ENCODE measurements at places on chromosomes 12 and 14.

DNA sequence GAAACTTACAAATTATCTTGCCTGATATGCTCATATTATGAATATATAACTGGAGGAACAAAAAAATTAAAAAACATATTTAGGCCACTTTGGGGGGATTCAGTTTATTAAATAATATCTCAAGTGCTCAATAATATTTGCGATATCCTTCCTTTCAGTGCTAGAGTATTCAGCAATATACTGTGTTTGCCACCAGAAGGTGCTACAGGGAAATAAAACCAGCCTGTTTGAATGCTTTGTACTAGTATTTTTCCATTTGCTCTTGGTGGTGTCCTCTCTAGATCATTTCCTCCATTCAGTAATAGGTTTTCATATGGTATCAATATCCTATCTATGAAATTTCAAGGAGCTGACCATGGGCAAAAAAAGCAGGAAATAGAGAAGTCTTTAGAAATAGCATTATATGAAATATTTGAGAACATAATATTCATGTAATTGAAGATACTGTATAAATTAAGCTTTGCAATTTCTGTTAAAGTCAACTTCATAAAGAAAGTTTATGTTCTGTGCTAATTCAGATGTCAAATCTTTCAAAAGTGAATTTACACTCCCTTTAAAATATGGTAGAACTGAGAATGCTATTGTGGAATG lies 106.2 kb upstream of the NAV3 start:
- no peak for DNase-seq

DNA sequence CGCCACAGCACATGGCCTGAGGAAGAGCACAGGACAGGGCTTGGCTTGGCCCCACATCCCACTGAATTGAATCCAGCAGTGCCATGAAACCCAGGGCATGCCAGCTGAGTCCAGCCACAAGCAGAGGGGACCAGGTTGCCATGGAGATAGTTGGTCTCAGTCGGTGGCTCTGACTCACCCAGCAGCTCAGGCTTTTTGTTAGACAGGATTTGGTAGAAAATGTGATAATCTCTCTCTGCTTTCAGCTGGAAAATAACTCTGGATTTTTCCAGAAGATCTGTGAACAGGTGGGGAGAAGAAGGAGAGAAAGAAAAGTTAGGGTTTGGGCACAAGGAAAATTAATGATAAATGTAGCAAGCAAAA lies 4.8 kb downstream of the MYH7 start:
- DNase-seq: no peak

GRCh38 chr12:74412606-74413230 lies 124.9 kb upstream of the ATXN7L3B start:
- DNase-seq: no peak

DNA sequence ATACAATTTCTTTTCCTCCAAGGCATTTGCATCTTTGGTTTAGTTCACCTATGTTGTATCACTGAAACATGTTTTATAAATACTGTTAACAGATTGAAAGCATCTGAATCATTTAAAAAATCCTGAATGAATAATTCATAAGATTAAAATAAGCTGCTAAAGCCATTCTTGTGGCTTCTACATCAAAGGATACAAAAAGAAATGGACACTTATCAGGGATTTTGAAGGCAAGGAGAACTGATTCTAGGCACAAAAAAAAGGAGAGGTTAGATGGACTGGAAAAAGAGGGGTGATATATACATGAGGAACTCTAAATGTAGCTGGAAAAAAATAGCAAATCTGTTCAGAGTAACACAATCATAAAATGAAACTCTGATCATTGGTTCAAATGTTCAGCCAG lies 5.8 kb upstream of the OVCH1 start:
- DNase-seq: no peak

DNA sequence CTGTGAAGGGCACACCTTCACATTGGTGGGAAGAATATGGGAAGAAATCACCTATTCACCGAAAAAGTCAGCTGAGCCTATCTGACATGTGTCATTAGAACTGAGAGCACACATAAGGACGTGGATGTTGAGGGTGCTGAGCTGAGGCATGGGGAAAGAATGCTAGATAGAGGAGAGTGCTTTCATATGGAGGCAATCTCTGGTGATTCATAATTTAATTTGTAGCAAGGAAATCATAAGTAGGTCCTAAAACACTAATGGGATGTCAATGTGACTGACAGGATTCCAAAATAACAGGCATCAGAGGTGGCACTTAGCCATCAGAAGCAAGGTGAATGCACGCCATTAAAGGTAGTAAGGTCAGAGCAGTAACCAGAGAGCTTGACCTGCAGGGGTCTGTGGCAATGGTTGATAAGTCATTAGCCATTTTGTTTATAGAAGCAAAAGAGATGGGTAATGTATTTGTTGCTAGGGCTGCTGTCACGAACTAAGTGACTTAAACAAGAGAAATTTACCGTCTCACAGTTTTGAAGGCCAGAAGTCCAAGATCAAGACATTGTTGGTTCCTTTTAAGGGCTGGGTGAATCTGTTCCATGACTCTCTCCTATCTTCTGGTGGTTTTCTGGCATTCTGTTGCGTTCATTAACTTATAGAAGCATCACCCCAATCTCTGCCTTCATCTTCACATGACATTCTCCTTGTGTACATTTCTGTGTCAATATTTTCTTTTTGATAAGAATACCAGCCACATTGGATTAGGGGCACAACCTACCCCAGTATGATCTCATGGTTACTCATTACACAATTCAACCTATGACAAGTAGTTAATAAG lies 69.3 kb downstream of the ANKS1B start:
- DNase-seq: no peak

GRCh38 chr12:15772405-15773018 lies 16.7 kb downstream of the EPS8 start:
- DNase-seq: peak; percentile 55

GRCh38 chr14:96098309-96098998 lies 59.3 kb downstream of the C14orf132 start:
- peak; percentile 16 for DNase-seq

- no peak for DNase-seq
Observed at GRCh38 chr12:115860619-115861018, 416.9 kb downstream of the MED13L start.

DNA sequence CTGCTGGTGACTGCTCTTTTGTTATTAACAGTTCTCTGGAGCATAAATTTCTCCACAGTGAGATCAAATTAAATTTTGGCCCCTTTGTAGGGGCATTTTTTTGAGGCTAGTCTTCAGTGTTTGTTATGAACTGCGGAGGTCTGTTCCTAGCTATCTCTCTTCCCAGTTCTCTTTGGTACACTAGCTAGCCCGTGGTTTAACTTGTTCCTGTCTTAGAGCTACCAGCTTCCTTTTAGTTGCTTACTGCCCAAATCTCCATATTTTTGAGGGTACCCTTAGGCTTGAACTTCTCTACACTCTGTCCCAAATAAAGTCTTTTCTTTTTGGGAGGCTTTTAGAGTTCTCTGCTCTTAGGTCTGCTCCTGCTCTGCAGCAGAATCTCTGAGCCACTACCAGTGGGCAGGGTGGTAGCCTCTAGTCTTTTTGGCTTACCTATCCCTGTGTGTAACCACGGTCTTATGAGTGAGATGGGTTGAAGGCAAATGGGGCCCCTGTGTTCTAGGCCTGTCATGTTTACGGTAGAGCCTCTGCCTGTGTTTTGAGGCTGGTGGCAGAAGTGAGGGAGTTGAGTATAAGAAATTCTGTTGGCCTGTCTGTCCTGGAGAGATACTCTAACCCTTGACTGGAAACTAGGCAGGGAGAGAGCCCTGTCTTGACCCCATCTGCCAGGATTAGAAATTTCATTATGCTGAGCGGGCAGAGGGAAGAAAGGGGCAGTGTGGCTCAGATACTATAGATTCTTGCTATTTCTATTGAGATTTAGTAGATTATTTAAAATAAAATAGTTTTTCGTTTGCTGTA lies 21.0 kb downstream of the CNOT2 start:
- DNase-seq: no peak

GRCh38 chr14:63638493-63638892 lies 3.2 kb downstream of the WDR89 start:
- DNase-seq: no peak

DNA sequence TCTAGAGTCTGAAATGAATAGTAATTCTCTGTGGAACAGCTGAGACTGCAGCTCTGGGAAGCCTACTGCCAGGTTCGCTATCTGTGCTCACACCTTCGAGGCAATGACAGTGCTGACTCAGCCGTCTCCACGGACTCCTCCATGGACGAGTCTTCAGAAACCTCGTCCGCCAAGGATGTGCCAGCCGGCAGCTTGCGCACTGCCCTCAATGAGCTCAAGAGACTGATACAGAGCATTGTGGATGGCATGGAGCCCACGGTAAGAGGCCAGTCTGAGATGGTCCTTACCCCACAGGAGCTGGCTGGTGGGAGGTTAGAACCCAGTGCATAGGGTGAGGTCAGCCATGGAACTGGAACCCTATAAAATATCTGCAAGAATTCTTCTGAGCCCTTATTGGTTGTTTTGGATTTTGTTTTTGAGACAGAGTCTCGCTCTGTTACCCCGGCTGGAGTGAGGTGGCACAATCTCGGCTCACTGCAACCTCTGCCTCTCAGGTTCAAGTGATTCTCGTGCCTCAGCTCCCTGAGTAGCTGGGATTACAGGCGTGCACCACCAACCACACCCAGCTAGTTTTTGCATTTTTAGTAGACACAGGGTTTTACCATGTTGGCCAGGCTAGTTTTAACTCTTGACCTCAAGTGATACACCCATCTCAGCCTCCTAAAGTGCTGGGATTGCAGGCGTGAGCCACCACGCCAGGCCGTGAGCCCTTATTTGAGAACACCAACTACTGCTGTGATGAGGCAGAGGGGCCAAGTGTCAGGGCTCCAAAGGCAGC lies 43.9 kb downstream of the RAB35 start:
- DNase-seq: no peak

DNA sequence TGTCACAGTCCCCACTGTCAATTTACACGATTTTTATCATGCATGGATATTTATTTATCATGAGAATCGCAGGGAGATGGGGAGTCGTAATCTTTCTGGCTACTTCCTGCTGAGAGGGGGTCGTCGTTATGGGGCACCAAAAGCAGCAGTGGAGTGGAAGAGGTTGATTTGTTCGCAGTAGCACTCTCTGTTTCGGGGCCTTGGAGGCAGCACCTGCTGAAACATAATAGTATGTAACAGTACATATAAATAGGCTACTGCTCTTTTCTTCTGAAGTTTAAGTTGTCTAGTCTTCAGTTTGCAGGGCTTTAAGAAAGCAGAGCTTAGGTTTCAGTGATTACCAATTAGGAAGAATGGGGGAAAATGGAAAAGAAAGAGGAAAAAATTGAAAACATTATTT lies 3.8 kb downstream of the SOAT2 start:
- no peak for DNase-seq

DNA sequence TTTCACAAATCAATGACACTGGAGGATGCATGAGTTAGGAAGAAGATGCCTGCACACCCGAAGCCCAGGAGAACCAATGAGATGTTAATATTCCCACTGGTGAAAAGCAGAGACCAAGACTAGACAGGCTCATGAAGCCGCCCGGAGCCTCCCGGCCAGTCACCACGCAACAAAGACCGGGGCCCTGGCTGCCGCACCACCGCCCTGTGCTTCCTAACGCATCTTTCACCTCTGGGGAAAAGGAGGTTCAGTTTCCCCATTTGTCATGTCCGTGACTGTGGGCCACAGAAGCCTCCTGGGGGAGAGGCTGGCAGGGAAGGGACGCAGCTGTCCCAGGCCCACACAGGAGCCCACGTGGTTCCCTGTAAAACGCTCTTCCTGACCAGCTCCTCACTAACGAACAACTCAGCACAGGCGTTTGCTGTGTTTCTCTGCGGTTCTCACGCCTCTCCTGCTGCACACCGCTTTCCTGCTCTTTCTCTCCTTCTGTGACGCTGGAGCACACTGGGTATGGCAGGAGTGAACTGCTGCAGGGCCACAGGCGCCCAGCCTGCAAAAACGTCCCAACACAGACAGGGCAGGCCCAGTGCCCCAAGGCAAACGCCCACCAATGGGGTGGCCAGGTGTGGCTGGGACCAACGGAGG lies 10.8 kb downstream of the RIMBP2 start:
- no peak for DNase-seq

- DNase-seq: no peak
Observed at GRCh38 chr12:59398164-59398563, 197.7 kb upstream of the SLC16A7 start.

DNA sequence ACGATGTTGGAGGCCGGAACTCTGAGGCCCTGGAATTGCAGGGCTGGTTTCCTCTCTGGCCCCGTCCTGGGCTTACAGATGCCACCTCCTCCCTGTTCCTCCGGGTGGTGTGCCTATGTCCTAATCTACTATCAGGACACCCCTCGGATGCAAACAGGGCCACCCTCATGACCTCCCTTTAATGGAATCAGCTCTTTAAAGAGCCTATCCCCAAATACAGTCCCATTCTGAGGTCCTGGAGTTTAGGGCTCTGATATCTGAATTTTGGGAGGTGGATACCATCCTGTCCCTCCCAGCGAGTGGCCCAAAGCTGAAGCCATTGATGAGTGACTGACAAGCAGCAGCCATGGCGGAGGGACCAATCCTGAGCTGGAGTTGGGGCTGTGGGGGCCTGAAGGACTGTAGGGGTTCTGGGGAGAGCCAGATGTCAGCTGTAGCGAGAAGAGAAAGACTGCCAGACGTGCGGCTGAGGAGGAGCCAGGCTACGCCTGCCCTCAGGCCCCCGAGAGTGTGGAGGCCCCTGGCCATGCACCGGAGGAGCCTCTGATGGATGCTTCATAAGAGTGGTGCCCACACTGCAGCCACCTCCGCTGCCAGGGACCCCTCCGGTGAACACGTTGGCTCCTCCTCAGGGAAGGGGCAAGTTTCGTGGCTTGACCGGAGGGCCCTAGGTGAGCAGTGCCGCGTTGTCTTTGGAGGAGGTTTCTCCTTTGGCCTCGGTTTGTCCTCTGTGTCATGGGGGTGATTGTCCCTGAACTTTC lies 100.2 kb downstream of the KIF26A start:
- DNase-seq: no peak

DNA sequence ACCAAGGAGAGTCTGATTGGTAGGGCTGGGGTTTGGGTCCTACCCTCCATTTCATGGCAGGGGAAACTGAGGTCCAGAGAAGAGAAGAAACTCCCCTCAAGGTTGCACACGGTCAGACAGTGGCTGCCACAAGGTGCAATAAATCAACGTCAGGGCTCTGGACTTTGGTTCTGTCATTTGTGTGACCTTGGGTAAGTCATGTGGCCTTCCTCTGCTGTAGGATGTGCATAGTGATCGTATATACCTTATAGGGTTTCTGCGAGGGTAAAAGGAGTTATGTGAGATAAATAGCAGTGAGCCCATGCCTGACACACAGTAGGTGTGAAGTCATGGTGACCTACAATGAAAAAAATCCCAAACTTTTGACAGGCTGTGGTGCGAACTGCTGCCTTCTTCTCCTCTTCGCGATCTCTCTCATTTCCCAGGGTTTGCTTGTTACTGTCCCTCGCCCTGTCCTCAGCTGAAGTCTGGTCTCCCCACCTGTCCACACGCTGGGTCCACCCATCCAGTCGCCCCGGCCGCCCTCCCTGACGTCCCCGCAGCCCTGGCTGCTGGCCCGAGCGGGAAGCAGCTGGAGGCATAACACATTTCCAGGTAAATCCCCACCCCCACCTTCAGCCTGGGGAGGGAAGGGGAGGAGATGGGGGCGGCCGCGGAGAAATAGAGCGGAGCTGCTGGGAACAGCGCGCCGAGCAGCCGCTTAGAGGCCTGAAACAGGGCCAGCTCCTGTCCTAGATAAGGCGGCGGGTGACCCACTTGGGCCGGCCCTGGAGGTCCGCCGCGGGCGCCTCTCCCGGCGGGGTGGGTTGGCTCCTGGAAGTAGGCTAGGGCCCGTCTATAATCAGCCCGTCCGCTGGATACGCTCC lies 1.8 kb upstream of the FAM222A start:
- DNase-seq: peak; percentile 57

- DNase-seq: no peak
Observed at GRCh38 chr12:124018539-124018938, 45.5 kb downstream of the ZNF664 start.

All from erythroblast (primary cell).